ENCODE measurements at places on chromosomes 13 and 19.

- no peak for DNase-seq
Measured at GRCh38 chr19:4444765-4445741, 12.5 kb downstream of the UBXN6 start.

- DNase-seq: no peak
Measured at GRCh38 chr19:3721887-3722442, 13.8 kb downstream of the TJP3 start.

DNA sequence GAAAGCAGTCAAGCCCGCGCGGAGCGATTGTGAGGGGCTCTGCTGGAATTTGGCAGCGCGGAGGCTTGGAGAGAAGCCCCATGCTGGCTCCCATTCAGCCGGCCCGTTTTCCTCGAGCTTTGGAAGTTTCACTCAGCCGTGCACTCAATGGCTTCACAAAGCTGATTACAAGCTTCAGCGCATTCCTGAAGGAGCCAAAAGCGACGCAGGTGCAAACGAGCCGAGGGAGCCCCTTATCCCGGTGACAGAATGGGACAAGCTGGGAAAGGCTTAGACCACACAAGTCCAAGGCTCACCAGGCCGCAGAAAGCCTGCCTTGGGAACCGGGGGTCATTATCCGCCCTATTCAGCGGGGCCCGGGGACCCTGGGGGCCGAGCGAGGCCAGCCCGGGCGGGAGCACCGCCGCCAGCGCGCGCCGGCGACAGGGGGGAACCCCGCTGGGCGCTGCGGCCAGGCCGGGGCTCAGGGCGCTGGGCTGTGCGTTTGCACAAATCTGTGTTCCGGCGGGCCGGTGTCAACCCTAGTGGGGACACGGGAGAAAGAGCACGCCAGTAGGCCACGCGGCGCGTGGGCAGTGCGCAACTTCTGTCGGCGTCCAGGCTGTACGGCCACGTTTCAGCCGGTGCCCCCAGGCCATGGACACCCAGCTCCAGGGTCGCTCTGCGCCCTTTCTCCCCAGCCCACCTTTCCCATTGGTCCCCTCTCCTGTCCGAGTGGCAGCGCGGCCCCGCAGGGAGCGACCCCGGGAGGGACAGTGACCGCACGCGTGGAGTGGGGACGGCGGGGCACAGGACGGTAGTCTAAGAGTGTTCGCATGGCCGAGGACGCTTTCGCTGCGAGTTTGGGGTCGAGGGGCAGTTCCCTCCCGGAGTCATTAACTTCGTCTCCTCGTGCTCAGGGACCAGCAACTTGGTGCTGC, 37.3 kb downstream of the SOX1 start:
- no peak for DNase-seq

GRCh38 chr13:42474954-42475353, 99.0 kb upstream of the TNFSF11 start:
- DNase-seq: no peak

- DNase-seq: no peak
Measured at GRCh38 chr19:18000480-18000914, 7.5 kb upstream of the ARRDC2 start.

GRCh38 chr13:106311004-106311403, 224.5 kb downstream of the EFNB2 start:
- DNase-seq: no peak

- DNase-seq: no peak
Measured at GRCh38 chr13:46166947-46167610, 14.9 kb downstream of the LCP1 start.

- DNase-seq: no peak
Measured at GRCh38 chr13:95100525-95101433, 200.5 kb downstream of the ABCC4 start.

DNA sequence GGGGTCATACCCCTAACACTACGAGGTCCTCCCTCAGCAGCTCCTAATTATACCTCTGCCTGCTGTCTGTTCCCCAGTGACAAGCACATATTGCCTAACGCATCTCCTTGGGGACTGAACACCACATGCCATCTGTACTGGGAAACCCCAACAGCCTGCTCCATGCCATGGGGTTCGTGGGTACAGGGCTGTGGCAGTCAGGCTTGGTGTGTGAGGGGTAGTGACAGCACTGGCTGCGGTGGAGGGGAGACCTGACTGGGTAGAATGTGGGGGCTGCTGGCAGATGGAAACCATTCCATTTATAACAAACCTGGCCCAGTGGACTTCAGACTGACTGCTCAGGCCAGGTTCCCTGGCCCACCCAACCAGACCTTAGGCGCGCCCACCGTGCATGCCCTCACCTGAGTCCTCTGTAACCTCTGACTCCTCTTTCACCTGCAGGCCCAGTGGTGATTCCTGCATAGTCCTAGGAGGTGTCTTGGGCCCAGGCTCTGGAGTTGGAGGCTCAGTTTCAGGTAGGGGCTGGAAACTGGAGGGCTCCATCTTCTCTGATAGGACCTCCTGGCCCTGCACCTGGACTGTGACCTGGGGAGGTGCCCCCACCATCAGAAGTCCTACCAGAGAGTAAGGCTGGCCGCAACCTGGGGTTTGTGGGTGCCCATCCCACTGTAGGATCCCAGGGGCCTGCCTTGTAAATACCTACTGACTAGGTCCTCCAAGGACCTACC, 3.0 kb downstream of the MZF1 start:
- DNase-seq: no peak

GRCh38 chr13:106551350-106551749, 15.9 kb upstream of the EFNB2 start:
- no peak for DNase-seq

DNA sequence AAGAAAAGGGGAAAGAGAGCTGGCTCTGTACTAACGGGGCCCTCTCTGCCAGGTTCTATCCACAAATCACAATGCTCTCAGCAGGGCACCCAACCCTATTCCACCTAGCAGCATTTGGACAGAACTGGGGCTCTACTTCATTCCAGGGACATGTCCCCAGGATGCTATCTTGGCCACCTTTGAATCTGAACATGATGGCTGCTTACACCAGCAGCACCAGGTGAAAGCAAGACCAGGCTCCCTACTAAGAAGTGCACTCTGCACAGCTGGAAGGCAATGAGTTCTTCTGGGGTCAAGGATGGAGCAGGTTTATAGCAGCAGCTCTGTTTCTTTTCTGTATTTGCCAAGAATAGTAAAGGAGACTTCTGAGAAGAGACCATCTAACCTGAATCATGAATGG, 222.4 kb downstream of the DACH1 start:
- no peak for DNase-seq

DNA sequence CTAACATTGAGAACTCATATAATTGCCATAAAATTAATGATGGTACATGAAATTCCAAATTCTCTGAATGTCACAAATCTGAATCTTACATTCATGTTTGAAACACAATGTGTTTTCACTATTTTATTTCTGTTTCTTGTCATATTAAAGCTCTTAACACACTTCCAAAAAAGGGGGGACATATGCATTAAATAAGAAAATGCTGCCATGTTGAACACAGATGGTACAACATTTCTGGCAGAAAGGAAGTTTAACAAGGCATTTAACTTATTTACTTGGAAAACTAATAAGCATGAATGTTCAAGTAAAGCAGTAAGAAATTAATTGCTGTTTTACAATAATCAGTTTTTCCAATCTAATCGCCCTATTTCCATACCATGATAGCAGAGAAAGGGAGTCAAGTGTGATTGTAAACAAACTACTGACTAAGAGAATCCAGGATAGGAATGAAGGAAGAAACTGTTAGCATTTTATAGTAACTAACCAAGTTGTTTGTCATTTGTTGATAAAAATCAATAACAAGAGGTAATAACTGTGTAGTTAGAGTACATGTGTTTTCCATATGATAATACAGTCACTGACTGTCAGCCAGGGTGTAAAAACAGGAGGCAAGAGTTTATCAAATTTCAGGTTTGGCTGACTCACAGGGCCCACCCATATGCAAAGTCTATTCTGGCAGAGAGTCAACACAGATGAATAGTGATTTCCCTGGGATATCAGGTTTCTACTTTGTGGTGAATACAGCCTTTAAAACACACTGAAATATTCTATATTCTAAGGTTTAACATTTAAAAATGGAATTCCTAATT, 5.7 kb upstream of the FOXO1 start:
- no peak for DNase-seq

GRCh38 chr13:20997301-20998161, 63.9 kb downstream of the LATS2 start:
- DNase-seq: no peak

DNA sequence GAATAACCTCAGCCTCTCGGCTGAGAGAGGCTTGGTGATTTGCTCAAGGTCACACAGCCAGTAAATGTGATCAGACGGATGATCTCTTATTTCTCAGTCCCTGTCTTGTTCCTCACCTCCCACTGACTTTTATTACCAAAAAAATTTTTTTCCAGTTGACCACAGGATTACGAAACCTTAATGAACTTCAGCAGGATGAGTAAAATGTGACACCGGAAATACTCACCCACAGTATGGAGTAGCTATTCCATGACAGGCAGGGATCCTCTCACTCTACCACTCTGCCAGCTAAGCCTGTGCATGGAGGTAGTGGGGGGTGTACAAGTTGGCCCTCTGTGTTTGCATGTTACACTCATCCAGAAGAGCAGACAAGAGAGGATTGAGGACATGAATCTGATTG, 916.4 kb downstream of the UQCRFS1 start:
- DNase-seq: no peak

- no peak for DNase-seq
Measured at GRCh38 chr19:5032101-5032967, 63.4 kb downstream of the KDM4B start.

DNA sequence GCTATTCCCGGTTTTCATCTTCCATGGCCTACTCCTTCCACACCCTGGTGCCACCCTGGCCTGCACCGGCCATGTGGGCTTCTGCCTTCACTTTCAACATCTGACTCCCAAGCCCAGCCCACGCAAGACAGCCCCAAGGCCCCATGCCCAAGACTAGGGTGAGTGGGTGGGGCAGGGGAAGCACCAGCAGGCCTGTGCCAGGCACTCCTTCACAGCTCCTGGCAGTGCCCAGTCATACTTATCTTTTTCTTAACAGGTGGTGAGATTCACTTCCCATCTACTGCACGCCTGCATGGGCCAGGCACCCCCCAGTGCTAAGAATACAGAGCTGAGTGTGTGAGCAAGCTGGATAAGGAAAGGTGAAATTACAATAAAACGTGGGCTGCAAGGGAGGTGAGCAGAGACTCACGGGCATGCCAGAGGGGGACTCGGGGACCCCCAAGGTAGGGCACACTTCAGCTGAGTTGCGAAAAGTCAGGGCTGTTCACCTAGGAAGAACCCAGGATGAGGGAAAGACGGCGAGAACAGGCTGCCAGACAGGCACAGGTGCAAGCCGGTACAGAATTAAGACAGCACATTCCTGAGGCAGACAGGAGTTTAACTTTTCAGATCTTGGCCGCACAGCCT, 55.7 kb downstream of the COL4A1 start:
- DNase-seq: no peak

- no peak for DNase-seq
Measured at GRCh38 chr13:86882107-86882506, 789.1 kb upstream of the SLITRK5 start.

GRCh38 chr13:41520660-41521630, 63.6 kb downstream of the RGCC start:
- DNase-seq: no peak

GRCh38 chr13:37473035-37473434, 125.5 kb downstream of the POSTN start:
- DNase-seq: no peak

- DNase-seq: no peak
Measured at GRCh38 chr13:108407495-108407894, 138.0 kb downstream of the TNFSF13B start.

GRCh38 chr19:33551676-33552075, 30.1 kb upstream of the PEPD start:
- no peak for DNase-seq

- peak; percentile 58 for DNase-seq
Measured at GRCh38 chr13:110014719-110015118, 228.3 kb upstream of the IRS2 start.

DNA sequence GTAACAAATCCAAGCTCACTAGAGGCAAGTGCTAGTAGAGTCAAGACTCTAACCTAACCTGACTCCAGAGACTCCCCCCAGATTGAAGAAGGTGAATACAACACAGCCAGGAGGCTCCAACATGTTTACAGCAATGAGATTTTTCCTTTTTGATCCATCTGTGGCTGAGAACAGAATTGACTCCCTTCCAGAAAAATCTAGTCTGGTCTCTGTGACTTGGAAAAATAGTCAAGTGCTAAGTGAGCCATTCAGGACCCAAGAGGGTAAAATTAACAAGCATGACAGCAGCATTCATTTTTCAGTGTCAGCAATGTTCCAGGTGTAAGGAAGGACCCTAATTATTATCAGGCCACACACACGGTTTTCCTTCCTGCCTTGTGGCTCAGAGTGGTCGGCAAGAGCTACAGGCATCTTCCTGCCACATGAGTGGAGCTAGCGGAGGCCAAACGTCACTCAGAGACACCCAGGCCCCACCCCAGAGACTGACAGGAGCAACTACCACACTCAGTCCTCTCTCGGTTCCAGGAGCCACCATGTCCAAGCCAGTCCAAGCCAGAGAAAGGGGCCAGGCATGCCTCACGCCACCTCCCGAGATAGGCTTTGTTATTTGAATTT, 395.1 kb downstream of the FOXO1 start:
- no peak for DNase-seq

GRCh38 chr13:23883255-23883654, 5.9 kb downstream of the MIPEP start:
- no peak for DNase-seq

- DNase-seq: no peak
Measured at GRCh38 chr13:84029396-84029795, 147.1 kb upstream of the SLITRK1 start.

- DNase-seq: no peak
Measured at GRCh38 chr19:31299665-31300064, 49.6 kb downstream of the TSHZ3 start.

GRCh38 chr19:33388231-33388724, 14.8 kb downstream of the CEBPG start:
- no peak for DNase-seq

- DNase-seq: no peak
Measured at GRCh38 chr19:39128516-39129079, 3.0 kb downstream of the PAK4 start.

GRCh38 chr19:27777242-27777641, 1435.7 kb downstream of the UQCRFS1 start:
- DNase-seq: no peak

- DNase-seq: no peak
Measured at GRCh38 chr19:19402656-19403372, 2.7 kb upstream of the GATAD2A start.
